Bronchial epithelial cell (primary cell): ENCODE measurements at places on chromosomes 1 and 21.

DNA sequence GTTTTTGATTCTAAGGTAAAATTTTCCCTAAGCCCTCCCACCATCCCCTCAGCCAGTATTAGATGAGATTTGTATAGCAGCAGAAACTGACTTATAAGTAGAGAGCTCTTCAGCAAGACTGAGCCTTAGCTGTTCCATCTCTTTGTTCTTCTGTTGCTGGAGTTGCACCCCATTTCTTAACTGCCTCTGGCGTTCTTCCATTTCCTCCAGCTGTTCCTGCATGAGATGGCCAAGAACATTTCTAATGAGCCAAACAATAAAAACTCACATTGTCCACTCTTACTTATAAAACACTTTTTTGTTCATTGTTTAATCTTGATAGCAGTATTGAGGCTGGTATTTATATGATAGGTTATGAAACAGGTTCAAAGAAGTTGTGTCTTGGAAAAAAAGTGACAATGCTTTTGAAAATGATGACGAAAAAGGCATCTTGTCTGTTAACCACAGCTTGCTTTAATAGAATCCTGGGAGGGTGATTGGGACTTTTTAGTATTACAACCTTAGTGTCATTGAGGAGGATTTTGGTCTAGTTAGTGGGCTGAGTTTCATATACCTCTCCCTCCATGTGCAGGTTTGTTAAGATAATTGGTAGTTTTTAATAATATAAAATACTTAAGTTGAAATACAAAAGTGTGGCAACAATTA, 18.3 kb downstream of the SYNC start:
- DNase-seq, result no peak

DNA sequence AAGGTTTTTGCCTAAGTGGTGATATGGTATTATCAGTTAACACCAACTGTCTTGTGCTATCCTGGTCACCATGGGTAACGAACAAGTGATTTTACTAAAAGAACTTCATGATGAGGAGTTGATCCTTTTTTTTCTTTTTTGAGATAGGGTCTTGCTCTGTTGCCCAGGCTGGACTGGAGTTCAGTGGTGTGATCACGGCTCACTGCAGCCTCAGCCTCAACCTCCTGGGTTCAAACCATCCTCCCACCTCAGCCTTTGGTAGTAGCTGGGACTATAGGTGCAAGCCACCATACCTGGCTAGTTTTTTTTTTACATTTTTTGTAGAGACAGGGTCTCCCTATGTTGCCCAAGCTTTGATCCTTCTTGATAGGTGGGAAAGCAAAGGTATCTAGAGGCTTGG, 5.1 kb downstream of the METTL13 start:
- no peak for DNase-seq

GRCh38 chr1:9890224-9890731, 19.8 kb downstream of the CTNNBIP1 start:
- DNase-seq, result peak; percentile 98

DNA sequence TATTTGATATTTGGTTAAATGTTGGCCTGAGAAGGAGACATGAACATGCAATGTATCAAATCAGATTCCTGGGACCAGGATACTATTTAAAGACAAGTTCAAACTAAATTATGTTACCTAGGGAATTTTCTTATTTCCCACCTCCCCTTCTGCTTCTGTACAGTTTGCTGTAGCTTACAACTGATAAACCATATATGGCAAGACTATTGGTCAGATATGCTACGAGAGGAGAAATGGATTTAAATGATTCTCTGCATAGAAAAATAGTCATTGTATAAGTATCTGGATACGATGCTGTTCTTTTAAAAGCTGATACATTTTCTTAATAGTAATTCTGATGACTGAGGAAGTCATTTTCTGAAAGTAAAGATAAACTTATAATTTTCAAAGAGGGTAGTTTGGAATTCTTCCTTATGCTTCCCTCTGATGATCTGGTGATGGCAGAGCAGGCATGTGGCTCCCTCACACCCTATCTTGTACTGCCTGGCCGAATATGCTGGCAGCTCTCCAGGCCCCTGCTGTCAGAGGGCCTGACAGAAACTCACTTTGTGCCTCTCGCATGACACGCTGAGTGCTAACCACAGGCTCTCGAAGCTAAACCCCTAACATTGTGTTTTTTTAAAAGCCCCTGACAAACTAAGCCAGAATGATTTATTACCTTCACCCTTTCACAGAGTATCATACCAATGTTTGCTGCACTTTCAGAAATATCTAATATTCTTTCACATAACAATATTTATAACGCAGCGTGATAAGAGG, 19.4 kb downstream of the RRP15 start:
- no peak for DNase-seq

DNA sequence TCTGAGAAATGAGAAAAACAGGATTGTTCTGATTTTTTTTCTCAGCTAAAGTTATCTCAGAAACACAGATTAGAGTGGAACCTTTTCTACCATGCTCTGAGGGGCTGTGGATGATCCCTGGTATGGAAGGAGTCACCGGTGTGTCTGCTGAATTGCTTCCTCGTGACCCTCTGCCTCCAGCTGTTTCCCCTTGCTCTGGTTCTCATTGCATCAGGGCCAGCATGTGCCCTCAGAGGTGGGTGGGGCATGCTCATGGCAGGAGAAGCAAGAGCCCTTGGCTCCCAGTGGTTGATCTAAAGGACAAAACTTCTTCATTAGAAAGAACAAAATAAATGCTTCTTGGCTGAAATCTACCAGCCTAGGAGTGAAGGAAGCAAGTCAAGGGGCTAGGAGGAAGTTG, 183.2 kb upstream of the HMCN1 start:
- DNase-seq, result no peak

DNA sequence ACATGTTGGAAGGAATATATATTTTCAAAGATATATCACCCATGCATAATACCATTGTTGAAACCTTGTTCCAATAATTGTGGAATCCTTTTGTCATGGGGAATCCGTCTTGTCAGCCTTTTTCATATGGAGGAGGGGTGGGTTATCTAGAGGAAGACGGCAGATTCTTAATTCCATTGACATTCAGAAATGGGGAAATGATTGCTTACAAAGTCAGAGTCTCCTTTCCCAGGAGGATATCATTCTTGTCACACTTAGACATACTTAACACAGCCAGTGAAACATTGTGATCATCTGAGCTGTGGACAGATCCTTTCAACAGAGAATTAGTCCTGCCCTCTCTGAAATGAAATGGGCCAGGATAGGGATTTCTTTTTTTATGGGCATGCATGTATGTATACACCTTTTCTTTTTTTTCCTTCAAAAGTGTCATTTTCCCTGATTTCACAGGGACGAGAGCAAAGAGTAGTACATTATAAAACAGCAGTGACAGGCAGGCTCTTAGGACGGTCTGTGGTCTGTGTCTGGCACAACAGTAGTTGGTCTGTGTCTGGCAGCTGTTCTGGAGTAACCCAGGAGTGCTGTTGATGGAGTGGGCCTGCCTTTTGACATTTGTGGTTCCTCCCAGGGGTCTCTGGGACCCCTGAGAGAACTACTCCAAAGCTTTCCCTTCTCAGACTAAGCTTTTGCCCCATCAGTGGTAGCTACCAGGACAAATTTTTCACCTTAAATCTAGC, 50.1 kb downstream of the VPS13D start:
- DNase-seq, result no peak

DNA sequence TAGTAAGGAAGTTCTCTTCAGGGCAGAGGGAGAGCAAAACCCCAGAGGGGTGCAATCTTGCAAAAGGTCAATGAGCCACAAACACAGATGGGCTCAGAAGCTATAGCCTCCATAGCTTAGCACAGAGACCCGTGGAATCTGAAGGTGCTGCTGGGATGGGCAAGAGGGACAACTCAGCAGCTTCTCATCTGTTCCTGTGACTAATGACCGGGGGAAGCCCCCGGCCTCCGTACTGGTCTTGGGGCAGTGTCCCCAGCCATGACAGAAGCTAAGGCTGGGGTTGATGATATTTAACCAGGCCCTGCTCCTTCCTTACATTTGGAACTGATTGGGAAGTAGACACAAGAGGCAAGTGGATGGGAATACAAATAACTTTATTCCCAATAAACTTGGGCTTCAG, 19.1 kb downstream of the EXOC8 start:
- DNase-seq, result no peak

- DNase-seq, result no peak
Observed at GRCh38 chr1:192552760-192553191, 22.8 kb upstream of the RGS1 start.

DNA sequence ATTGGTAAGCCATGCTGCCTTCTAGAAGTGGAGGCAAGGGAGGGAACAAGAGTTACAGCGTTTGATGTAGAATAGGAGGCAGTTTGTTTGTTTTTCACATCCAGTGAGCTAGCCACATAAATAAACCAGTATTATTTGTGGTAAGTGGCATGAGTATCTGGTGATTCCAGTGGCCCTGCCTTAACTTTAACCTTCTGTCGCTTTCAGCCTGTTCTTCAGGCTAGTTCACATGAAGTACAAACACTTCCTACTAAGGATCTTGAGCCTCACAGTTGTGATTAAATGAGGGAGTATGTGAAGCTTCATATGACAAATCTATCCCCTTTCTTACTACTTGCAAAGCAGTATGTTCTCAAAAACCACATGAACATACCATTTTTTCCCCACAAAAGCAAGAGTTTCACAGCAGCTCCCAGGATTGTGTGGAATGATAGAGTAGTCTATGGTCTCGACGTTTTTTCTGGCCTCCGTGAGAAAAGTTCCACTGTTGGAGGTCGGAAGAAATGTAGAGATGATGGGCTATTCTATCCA, 59.5 kb downstream of the PHACTR4 start:
- DNase-seq, result no peak

DNA sequence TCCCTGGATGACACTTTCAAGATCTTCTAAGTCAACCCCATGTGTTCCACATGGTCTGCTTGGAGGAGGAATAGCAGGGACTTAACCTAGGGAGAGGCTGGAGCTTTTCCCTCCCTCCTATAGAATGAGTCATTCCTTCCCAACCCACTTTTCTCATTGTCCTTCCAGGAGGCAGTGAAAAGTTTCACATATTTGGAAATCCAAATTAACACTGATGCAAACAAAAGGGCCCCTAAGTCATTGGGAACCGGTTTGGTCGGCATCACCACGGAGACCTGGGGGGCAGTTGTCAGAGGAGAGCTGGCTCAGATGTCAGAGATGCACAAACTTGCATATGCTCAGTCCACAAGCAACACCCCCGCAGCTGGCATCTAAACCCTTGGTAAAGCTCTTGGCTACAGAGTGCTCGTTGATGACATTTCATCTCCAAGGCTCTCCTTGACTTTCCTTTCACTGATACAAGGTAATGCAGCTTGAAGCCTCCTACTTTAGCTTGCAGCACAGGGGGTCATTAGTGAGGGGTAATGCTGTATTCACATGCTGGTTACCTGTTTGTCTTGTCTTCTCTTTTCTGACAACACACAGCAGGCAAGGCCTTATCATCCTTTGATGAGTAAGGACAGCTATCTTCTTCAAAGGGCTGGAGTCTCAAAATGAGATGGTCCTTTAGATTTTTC, 12.3 kb upstream of the LRRC8D start:
- DNase-seq, result peak; percentile 94

GRCh38 chr1:200438911-200439310, 29.1 kb upstream of the ZNF281 start:
- no peak for DNase-seq

DNA sequence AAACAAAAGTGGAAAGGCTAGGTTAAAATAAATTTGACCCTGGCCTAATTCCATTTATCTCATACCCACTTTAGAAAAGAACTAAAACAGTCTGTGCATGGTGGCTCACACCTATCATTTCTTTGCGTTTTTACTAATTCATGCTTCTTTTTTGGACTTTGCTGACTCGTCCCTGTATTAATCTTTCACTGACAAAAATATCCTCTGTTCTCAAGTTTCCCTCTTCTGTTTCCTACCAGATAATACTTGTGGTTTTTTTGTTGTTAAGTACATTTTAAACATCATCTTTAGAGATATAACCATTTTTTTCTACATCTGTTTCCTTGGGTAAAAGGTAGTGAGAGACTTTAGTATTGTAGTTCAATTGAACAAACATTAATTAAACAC, 11.5 kb downstream of the CNST start:
- DNase-seq, result no peak

DNA sequence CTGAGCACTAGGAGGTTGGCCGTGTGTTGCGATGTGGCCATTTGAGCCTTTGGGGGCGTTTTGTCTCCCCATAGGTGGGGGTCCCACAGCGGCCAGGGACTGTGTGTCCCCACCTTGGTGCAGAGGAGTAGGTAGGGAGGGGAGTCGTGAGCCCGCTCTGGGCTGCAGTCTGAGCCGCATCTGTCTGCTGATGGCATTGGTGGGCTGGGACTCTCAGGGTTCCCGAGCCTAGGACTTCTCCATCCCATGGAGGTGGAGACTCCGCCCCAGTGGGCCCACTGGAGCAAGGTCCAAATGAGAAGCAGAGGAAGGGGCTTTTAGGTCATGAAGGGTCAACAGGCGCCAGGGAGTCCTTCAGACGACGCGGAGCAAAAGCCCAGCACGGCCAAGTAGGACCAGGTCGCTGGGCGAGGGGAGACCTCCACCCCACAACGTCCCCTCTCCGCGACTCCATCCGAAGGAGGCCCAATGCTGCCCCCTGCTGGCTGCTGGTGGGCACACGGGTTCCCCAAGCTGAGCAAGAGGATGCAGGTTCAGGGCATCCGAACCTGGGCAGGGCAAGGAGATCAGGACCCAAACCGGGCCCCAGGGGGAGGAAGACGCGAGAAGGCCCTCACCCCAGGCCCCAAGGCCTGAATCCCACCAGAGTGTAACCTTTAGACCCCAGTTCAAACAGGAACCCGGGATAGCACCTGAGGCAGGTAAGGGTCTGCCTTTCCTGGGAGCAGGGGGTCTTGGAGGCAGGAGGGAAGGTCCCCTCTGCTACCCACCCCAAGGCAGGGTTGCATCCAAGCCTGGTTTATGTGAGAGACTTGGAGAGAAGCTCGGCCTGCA, 14.9 kb downstream of the TTC34 start:
- DNase-seq, result no peak

DNA sequence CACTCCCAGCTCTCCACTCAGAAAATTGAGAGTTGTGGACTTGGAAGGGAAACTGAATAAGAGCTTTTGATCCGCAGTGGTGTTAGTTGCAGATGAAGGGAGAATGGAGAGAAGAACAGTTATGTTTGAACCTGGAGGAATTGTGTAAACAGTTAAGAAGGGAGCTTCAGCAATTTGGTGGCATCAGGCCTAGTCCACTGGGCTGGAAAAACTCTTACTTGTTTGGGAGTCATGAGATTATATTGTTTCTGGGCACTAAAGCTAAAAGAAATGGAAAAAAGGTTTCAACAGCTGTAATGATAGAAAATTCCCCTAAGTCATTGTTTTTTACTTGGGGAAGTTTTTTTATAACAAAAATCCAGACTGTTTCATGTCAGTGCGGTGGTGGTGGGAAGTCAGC, 256.1 kb upstream of the C1orf87 start:
- DNase-seq, result no peak

GRCh38 chr21:35697321-35697808, 363.0 kb downstream of the SETD4 start:
- peak; percentile 10 for DNase-seq

- DNase-seq, result no peak
Observed at GRCh38 chr1:20220036-20220435, 33.7 kb upstream of the PLA2G2C start.

DNA sequence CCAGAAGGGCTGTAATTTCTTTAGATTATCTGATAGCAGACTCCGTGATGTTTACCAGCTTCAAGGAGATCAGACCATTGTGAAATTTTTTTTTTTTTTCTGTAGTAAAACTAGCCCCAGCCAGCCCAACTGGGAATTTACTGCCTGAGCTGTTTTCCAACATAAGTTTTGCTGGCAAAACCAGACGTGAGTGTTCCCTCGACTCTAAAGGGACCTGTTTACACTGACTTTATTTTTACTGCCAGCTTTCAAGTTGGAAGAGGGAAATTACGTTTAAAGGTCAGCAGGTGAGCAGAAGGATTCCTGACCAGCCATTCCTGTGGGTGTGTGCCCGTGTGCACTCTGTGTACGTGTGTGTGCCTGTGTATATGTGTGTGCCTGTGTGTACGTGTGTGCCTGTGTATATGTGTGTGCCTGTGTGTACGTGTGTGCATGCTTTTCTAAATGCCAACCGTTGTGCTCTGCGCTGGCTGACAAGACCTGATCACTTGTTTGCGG, 374 bp downstream of the MAB21L3 start:
- peak; percentile 42 for DNase-seq
